CD4-positive, alpha-beta memory T cell (primary cell): ENCODE measurements at places on chromosomes 11 and 22. TPM values are rescaled to one million over a fixed set of nuclear protein-coding genes. Genes with fewer than 3 reads are reported as not detected.

GRCh38 chr11:113497066-113497910, 22.1 kb upstream of the DRD2 start:
- no peak for DNase-seq

DNA sequence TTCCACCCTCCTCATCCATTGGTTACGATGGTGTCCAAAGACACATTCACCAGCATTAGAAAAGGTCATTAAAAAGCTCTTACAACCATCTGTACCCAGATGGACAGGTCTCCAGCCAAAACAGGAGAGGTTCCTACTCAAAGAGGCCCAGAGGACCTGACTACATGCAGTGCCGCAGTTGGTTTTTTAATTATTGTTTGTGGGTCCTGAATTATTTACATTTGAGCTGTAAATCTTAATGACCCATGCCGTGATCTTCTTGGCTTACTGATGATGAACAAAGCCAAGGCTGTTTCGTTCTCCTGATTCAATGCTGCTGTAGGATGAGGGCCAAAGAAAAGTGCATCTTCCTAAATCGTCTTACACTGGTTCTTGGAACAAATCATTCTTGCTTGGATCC, 83.7 kb downstream of the CADM1 start:
- no peak for DNase-seq

GRCh38 chr22:24027389-24027975, 16.4 kb downstream of the CABIN1 start:
- no peak for DNase-seq

- DNase-seq = no peak
Measured at GRCh38 chr22:45336971-45337431, 27.3 kb downstream of the FAM118A start.

DNA sequence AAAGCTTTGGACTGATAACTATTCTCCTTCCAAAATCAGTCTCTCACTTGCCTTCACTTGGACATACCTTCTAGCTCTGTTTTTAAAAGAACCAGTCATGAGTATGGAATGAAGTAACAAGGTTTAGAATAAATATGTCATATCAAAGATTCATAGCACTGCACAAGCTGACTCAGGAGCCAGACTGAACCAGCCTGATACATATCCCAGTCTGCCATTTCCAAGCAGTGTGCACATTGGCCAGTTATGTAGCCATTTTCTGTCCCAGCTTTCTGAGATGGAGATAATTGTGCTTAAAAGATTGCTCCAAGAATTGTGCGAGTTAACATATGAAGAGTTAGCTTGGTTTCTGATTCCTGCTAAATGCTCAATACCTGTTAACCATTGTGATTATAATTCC, 311.3 kb downstream of the C11orf87 start:
- no peak for DNase-seq

GRCh38 chr11:118618991-118619375, 11.6 kb downstream of the PHLDB1 start:
- no peak for DNase-seq

- no peak for DNase-seq
Measured at GRCh38 chr11:58734681-58735490, 3.1 kb upstream of the GLYAT start.

- DNase-seq = no peak
Measured at GRCh38 chr11:61484541-61484940, 24.0 kb upstream of the LRRC10B start.

DNA sequence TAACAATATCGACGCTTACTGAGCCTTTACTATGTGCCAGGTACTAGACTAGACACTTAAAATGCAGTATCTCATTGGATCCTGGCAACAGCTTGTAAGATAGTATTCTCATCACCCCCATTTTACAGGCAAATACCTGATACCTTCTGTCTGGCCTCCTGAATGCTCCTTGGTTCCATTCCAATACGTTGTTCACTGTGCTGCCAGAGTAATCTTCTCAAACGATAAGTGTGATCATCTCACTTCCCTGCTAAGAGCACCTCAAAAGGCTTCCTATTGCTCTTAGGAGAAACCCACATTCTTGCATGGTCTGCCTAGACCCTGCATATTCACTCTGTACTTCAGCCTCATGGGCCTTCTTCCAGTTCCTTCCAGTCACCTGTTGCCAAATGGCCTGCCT, 1.3 kb upstream of the NRIP3 start:
- DNase-seq = no peak

GRCh38 chr11:5364214-5364613, 12.9 kb downstream of the OR51B6 start:
- DNase-seq = no peak

- no peak for DNase-seq
Measured at GRCh38 chr11:87301785-87302540, 264.2 kb downstream of the TMEM135 start.

- DNase-seq = no peak
Measured at GRCh38 chr11:107816028-107816427, 42.6 kb downstream of the SLC35F2 start.

DNA sequence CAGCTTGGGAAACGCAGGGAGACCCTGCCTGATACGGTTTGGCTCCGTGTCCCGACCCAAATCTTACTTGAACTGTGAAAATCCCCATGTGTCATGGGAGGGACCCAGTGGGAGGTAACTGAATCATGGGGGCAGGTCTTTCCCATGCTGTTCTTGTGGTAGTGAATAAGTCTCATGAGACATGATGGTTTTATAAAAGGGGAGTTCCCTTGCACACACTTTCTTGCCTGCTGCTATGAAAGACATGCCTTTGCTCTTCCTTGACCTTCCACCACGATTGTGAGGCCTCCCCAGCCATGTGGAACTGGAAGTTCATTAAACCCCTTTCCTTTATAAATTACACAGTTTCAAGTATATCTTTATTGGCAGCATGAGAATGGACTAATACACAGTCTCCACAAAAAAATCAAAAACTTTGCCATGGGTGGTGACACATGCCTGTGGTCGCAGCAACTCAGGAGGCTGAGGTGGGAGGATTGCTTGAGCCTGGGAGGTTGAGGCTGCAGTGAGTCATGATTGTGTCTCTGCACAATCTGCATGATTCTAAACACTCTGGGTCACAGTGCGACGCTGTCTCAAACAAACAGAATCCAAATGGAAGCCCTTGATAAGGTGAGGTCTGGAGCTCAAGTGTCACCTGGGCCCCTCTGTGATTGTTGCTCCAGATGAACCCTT, 34.9 kb downstream of the SYN3 start:
- DNase-seq = no peak

DNA sequence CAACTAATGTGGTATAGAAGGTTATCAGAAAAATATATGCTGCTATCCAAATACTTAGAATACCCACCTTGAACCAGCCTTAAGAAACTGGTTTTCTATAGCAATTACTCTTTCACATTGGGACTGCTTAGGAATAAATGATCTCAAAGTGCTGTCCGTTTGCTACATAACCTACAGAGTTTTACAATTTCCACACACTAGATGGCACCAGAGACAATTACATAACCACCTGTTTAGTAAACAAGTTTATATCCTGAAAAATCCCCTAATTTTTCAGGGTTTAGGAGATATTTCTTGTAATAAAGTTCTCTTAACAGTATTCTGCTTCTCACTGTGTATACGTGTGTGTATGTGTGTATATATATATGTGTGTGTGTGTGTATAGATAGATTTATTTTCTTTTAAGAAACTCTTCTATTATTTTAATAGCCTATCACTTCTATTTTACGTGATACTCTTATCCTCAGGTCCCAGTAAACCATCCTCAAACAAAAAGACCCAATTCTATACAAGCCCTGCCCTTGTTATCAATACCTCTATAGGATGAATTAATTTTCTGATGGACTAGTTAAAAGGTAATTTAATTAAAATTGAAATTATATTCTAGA, 6.7 kb upstream of the OR5I1 start:
- no peak for DNase-seq

GRCh38 chr11:114209343-114209742, 86.9 kb upstream of the NNMT start:
- no peak for DNase-seq

GRCh38 chr22:31611061-31611760, 50.8 kb downstream of the PISD start:
- DNase-seq = no peak

DNA sequence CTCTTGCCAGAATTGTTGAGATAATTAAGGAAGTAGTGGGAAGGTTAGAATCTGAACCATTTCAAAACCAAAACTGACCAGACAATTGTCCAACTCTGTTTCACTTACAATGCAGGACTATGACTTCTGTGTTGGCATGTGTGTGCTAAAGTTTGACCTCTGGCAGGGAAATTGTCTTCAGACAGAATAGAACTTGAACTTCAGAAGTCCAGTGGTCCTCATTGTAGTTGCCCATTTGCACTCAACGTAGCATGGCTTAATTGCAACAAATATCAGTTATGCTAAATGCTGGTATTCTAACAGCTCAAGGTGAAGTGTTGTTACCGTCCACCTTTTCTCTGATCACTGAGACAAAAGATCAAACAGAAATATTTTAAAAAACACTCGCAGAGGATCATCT, 47.2 kb downstream of the BLID start:
- no peak for DNase-seq

DNA sequence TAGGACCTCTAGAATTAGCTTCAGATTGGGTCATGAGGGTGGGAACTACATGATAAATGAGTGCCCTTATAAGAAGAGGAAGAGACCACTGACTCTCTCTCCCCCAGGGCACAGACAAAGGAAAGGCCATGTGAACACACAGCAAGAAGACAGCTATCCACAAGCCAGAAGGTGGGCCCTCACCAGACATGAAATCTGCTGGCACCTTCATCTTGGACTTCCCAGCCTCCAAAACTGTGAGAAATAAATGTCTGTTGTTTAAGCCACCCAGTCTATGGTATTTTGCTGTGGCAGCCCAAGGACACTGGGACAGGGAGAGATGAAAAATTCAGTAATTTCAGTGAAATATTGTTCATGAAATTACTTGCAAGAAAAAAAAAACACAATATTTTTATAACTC, 5.9 kb downstream of the RBFOX2 start:
- no peak for DNase-seq

GRCh38 chr11:102263379-102264003, 53.8 kb upstream of the BIRC3 start:
- no peak for DNase-seq

DNA sequence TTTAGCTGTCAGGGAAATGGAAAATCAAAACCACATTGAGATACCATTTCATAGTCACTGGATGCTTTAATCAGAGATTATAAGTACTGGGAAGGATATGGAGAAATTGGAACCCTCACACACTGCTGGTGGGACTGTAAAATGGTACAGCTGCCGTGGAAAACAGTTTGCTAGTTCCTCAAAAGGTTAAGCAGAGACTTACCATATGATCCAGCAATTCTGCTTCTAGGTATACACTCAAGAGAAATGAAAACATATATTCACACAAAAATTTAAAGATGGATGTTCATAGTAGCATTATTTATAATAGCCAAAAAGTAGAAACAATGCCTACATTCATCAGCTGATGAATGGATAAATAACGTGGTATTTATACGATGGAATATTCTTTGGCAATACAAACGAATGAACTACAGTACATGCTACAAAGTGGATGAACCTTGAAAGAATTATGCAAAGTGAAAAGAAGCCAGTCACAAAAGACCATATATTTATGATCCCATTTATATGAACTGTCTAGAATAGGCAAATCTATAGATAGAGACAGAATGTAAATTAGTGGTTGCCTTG, 23.0 kb downstream of the RNF121 start:
- no peak for DNase-seq

TMEM191B gene
- total RNA-seq = 3.4 TPM

STK33 gene
- total RNA-seq = not detected

SAA4 gene
- total RNA-seq = not detected

OR52R1 gene
- not detected for total RNA-seq

RAG2 gene
- total RNA-seq = not detected

SLC15A3 gene
- 4.6 TPM for total RNA-seq

SPTBN2 gene
- not detected for total RNA-seq

CRKL gene
- 85.1 TPM for total RNA-seq

INSC gene
- 0.35 TPM for total RNA-seq

APOA5 gene
- total RNA-seq = not detected

C2CD2L gene
- total RNA-seq = 35.2 TPM

ARFGAP3 gene
- total RNA-seq = 45.7 TPM

VPS37C gene
- 7.9 TPM for total RNA-seq

PDE2A gene
- 0.75 TPM for total RNA-seq
